ENCODE measurements at places on chromosomes 5 and 9.

DNA sequence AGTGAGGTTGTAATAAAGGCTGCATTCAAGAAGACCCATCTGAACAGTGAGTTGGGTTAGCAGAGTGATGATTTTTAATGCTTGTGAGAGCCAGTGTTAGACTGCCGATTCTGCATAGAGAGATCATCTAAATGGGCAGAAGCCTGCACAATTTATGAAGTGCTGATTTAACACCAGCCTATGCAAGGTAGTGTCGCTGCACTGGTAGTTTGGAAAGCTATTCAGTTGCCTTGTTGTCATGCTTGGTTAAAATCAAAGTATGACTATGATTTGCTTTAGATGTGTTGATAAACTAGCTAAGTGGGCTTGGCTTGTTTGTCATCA is 379 bp upstream of the LRRTM2 start:
- no peaks in the 10 kb centered on the region for H3K4me1 ChIP-seq
- H3K27ac ChIP-seq: no peak overlapping the region
- H3K27me3 ChIP-seq: no peaks in the 10 kb centered on the region
- DNase-seq: no peak
- H3K4me3 ChIP-seq: no peak overlapping the region

DNA sequence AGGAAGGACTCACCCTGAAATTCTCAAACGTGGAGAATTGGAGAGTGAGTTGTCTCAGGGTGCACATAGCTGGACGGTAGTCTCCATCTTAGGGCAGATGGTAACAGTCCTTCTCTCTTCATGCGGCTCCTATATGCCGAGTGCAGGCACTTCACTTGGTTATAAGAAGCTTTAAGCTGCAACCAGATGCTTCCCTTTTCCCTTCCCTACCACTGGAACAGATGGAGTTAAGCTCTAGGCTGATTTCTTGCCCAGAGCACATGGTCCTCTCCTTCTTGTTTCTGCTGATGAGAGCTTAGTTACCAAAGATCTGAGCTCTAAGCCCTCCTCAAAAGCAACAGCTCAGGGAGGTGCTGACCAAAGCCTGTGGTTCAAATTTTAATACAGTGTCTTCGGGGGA is 355.7 kb downstream of the ARHGEF28 start:
- H3K27ac ChIP-seq: no peak overlapping the region
- H3K4me3 ChIP-seq: no peak overlapping the region
- H3K36me3 ChIP-seq: no peaks in the 10 kb centered on the region

GRCh38 chr5:157328277-157328912 is 62.5 kb downstream of the CYFIP2 start:
- peak; percentile 86 for DNase-seq
- H3K27ac ChIP-seq: no peak overlapping the region
- H3K4me1 ChIP-seq: no peaks in the 10 kb centered on the region

- no peak for DNase-seq
- no peaks in the 10 kb centered on the region for H3K4me1 ChIP-seq
- no peaks in the 10 kb centered on the region for H3K27me3 ChIP-seq
- no peaks in the 10 kb centered on the region for H3K36me3 ChIP-seq
- H3K4me3 ChIP-seq: no peak overlapping the region
Observed at GRCh38 chr9:16136961-16137360, 584.1 kb downstream of the CCDC171 start.

DNA sequence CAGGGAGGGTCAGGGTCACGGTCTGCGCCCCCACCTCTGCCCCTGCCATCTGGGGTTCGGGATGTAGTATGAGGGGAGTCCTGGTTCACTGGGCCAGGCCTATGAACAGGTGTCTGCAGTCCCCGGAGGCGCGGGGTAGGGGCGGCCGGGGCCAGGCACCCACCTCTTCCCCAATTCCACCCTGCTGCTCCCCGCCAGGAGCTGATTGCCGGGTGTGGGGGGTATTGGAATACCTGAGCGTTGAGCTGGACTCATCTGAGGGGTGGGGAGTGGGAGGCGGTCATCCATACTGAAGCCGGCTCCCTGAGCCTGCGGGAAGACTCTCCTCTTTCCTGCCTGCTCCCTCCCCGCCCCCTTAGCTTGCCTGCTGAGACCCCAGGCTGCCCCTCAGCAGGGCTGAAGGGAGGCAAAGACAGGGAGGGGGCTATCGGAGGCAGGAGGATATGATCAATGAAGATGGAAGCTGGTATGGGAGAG is 679 bp downstream of the SLC6A7 start:
- no peak for DNase-seq
- H3K27ac ChIP-seq: no peak overlapping the region
- H3K4me3 ChIP-seq: no peak overlapping the region
- H3K4me1 ChIP-seq: no peaks in the 10 kb centered on the region
- H3K27me3 ChIP-seq: peaks cover 11% of the 10 kb centered on the region

- H3K27me3 ChIP-seq: no peaks in the 10 kb centered on the region
- no peaks in the 10 kb centered on the region for H3K4me1 ChIP-seq
- DNase-seq: no peak
- H3K27ac ChIP-seq: no peak overlapping the region
- H3K4me3 ChIP-seq: no peak overlapping the region
- no peaks in the 10 kb centered on the region for H3K36me3 ChIP-seq
Observed at GRCh38 chr9:136140966-136141365, 22.3 kb upstream of the TMEM250 start.

GRCh38 chr5:34551911-34552433 is 104.2 kb upstream of the RAI14 start:
- DNase-seq: no peak
- no peak overlapping the region for H3K27ac ChIP-seq
- no peak overlapping the region for H3K4me3 ChIP-seq
- no peaks in the 10 kb centered on the region for H3K36me3 ChIP-seq
- H3K27me3 ChIP-seq: no peaks in the 10 kb centered on the region

- no peaks in the 10 kb centered on the region for H3K4me1 ChIP-seq
- no peak overlapping the region for H3K4me3 ChIP-seq
- no peak overlapping the region for H3K27ac ChIP-seq
Observed at GRCh38 chr9:133813749-133814585, 75.8 kb upstream of the SARDH start.

GRCh38 chr5:179287071-179287470 is 58.2 kb downstream of the ADAMTS2 start:
- H3K27ac ChIP-seq: no peak overlapping the region
- H3K4me3 ChIP-seq: no peak overlapping the region
- H3K36me3 ChIP-seq: no peaks in the 10 kb centered on the region
- H3K27me3 ChIP-seq: no peaks in the 10 kb centered on the region

GRCh38 chr5:141636413-141637122 is at the start of the genes HDAC3 and RELL2:
Gene HDAC3, minus strand, starts transcription at chr5:141636849. Its CDS starts 59 bp downstream, at chr5:141636790.
Gene RELL2, plus strand, starts transcription at chr5:141636997. Its CDS starts 1,229 bp downstream, at chr5:141638226.
- H3K27ac ChIP-seq: peak within 1 kb of the TSS; percentile 69
- peak within 1 kb of the TSS; percentile 87 for H3K4me3 ChIP-seq
- H3K4me1 ChIP-seq: peaks cover 30% of the 10 kb centered on the region
- no peaks in the 10 kb centered on the region for H3K27me3 ChIP-seq
- H3K36me3 ChIP-seq: peaks cover 7% of the 10 kb centered on the region
- peak; percentile 96 for DNase-seq

GRCh38 chr5:154486427-154486866 is 8.4 kb upstream of the HAND1 start:
- no peak overlapping the region for H3K27ac ChIP-seq
- no peak for DNase-seq
- no peaks in the 10 kb centered on the region for H3K4me1 ChIP-seq
- H3K4me3 ChIP-seq: no peak overlapping the region
- peaks cover 43% of the 10 kb centered on the region for H3K27me3 ChIP-seq
- H3K36me3 ChIP-seq: no peaks in the 10 kb centered on the region

- H3K4me1 ChIP-seq: no peaks in the 10 kb centered on the region
- H3K36me3 ChIP-seq: no peaks in the 10 kb centered on the region
- H3K4me3 ChIP-seq: no peak within 1 kb of the TSS
- no peak within 1 kb of the TSS for H3K27ac ChIP-seq
- DNase-seq: no peak
Observed at GRCh38 chr9:109166771-109167601, at the start of gene FRRS1L. Gene FRRS1L, minus strand, starts transcription at chr9:109167249. Its CDS starts 111 bp downstream, at chr9:109167138.

DNA sequence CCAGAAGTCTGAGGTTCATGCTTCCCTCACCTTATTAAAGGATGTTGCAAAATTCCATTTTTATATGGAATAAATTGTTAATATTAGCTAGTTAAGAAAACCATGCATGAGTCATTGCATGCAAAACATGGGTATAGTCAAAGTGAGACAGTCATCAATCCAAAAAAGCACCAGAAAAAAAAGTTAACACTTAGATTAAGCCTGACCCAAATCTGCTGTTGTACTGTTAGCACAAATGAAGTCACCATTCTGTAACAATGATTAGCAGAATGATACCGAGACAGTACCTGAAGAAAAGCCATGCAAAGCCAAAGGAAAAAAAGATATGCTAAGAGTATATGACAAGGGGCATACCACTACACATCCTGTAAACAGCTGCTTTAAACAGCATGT is 49.5 kb downstream of the PKD2L2 start:
- H3K27ac ChIP-seq: no peak overlapping the region
- DNase-seq: no peak
- H3K4me1 ChIP-seq: no peaks in the 10 kb centered on the region
- H3K36me3 ChIP-seq: peaks cover 69% of the 10 kb centered on the region
- H3K27me3 ChIP-seq: no peaks in the 10 kb centered on the region
- H3K4me3 ChIP-seq: no peak overlapping the region

- no peak for DNase-seq
- H3K36me3 ChIP-seq: no peaks in the 10 kb centered on the region
- no peak overlapping the region for H3K27ac ChIP-seq
- H3K27me3 ChIP-seq: no peaks in the 10 kb centered on the region
- no peaks in the 10 kb centered on the region for H3K4me1 ChIP-seq
Observed at GRCh38 chr9:13962006-13962405, 351.9 kb downstream of the NFIB start.

- no peak for DNase-seq
- no peaks in the 10 kb centered on the region for H3K4me1 ChIP-seq
- H3K27me3 ChIP-seq: no peaks in the 10 kb centered on the region
- H3K4me3 ChIP-seq: no peak overlapping the region
- no peak overlapping the region for H3K27ac ChIP-seq
Observed at GRCh38 chr5:1817261-1818043, 16.2 kb downstream of the NDUFS6 start.

DNA sequence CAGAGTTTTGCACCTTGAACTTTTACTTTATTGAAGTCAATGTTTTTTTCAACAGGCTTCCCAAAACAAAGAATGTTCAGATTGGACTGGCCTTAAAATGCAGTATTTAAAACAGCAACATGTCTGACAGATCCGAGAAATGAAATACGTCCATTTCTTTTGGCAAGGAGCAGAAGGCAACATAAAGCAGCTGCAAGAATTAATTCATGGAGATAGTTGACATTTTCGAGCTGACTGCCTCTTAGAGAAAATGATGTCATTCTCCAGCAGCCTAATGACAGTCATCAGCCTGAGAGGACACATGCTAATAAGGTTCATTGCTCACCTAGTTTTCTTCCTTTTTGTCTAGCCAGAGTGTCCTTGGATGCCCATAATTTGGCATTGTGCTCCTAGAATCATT is 232.2 kb upstream of the SEMA6A start:
- no peak overlapping the region for H3K4me3 ChIP-seq
- DNase-seq: no peak
- no peak overlapping the region for H3K27ac ChIP-seq
- no peaks in the 10 kb centered on the region for H3K4me1 ChIP-seq

GRCh38 chr9:105233873-105234272 is 10.6 kb upstream of the SLC44A1 start:
- H3K4me1 ChIP-seq: no peaks in the 10 kb centered on the region
- H3K27ac ChIP-seq: no peak overlapping the region
- H3K36me3 ChIP-seq: no peaks in the 10 kb centered on the region
- no peak for DNase-seq

DNA sequence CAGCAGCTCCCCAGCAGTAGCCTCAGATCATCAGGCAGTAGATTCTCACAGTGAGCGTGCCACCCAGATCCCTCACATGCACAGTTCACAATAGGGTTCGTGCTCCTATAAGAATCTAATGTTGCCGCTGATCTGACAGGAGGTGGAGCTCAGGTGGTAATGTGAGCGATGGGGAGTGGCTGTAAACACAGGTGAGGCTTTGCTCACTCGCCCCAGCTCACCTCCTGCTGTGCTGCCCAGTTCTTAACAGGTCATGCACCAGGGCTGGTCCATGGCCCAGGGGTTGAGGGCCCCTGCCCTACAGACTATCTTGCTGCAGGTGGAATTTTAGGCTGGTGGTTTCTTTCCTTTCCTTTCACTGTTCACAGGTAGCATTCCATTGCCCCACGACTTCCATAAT is 100.2 kb downstream of the MRPL36 start:
- no peak overlapping the region for H3K27ac ChIP-seq
- H3K4me1 ChIP-seq: no peaks in the 10 kb centered on the region
- no peak overlapping the region for H3K4me3 ChIP-seq
- no peak for DNase-seq
- H3K36me3 ChIP-seq: no peaks in the 10 kb centered on the region
- H3K27me3 ChIP-seq: no peaks in the 10 kb centered on the region

GRCh38 chr5:103910011-103910410 is 347.4 kb upstream of the NUDT12 start:
- H3K4me1 ChIP-seq: no peaks in the 10 kb centered on the region
- H3K36me3 ChIP-seq: no peaks in the 10 kb centered on the region
- no peaks in the 10 kb centered on the region for H3K27me3 ChIP-seq
- H3K4me3 ChIP-seq: no peak overlapping the region
- no peak overlapping the region for H3K27ac ChIP-seq

DNA sequence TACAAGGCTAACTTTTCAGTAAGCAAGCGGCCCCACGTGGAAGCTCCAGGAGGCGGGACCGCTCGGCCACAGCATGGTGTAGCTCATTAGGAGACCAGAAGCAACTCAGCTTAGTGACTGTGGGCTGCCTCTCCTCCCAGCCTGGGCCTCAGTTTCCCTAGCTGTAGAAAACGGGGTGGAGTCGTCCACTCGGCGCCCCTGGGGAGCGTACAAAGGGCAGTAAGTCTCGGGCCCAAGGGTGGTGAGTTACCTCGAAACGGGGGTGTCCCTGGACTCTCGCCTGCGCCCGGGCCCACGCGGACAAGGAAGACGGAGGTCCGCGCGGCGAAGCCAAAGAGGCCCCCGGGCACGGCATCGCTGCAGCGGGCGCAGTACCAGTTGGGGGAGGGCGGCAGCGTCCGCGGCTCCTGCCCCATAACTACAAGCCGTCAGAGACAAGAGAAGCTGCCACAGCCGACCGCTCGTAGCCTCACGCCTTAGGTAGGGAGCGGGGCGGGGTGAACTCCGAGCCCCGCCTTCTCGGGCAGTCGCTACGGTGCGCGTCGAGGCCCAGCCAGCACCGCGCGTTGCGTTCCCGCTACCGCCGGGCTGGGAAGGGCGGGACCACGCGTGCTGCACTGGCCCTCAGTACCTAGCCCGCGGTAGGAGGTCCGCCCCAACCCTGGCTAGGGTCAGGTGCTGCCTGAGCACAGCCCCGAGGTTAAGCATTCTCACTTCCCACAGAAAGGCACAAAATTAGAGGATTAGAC is at the start of gene GEMIN5:
Gene GEMIN5 (minus strand): TSS at position 494 of the 749 bp plus-strand sequence. CDS start 78 bp downstream, at position 416.
- peaks cover 23% of the 10 kb centered on the region for H3K4me1 ChIP-seq
- peak within 1 kb of the TSS; percentile 49 for H3K27ac ChIP-seq
- peaks cover 3% of the 10 kb centered on the region for H3K36me3 ChIP-seq

GRCh38 chr5:115189866-115190265 is 20.2 kb upstream of the TRIM36 start:
- no peaks in the 10 kb centered on the region for H3K4me1 ChIP-seq
- no peaks in the 10 kb centered on the region for H3K36me3 ChIP-seq

- no peaks in the 10 kb centered on the region for H3K36me3 ChIP-seq
- no peaks in the 10 kb centered on the region for H3K27me3 ChIP-seq
- no peak for DNase-seq
Observed at GRCh38 chr5:123992641-123993040, 480.7 kb downstream of the CSNK1G3 start.
